NCI-H774 (cell line): ENCODE measurements at places on chromosomes 3 and 15.

DNA sequence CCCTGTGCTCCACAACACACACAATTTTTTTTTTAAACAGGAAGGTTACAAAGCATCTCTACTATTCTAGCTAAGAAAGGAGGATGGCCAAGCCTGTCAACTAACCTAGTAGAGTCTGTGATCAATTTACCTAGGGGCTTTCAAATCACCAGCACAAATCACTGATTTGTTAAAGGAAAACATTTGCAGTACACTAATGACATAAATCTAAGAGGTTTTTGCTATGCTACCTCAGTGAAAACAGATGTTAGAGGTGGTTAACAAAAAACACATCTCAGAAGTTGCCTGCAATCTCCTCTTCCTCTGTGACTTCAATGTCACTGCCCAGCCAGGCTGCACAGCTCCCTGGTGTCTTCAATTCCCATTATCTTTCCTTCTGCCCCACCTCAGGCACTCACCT is 72.0 kb downstream of the RAD18 start:
- no peak for DNase-seq

- no peak for DNase-seq
These were observed 19.1 kb downstream of the TRNT1 start for GRCh38 chr3:3145831-3146230.

GRCh38 chr15:65541231-65541820 is 11.1 kb downstream of the HACD3 start:
- DNase-seq: no peak

- no peak for DNase-seq
These were observed 173.1 kb upstream of the CDIN1 start for GRCh38 chr15:36406366-36406765.

DNA sequence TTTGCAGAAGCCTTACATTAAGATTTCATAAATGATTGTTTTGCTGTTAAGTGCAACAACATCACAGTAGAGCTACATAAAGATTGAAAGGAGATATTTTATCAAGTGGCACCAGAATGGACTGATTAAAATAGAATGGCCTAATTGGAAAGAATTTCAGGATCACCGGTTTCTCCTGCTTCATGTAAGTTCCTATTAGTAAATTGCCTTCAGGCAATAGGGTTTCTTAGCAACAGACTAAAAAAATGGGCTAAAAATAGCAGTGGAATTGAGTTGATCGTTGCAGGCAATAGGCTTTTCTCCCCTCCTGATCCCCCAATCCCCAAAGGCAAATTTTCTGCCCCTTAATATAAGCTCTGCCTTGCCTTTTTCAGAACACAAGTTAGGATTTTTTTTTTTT is 917 bp downstream of the LNP1 start:
- peak; percentile 13 for DNase-seq

DNA sequence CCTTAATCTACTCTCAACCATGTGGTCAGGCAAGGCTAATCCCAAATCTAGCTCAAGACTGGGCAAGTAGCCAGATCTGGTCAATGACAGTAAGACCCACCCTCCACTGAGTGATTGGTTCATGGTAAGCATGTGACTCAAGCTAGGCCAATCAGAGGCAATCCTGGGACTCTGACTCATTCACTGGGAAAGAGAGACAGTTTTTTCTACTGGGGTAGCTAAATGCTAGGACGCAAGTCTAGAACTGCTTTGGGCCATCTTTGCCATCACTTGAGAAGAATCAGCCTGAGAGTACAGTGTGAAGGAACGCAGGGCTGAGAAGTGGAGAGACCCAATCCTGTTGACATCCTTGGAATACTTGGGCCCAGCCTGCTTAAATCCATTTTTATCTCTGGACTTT is 9.4 kb upstream of the RAD18 start:
- no peak for DNase-seq

DNA sequence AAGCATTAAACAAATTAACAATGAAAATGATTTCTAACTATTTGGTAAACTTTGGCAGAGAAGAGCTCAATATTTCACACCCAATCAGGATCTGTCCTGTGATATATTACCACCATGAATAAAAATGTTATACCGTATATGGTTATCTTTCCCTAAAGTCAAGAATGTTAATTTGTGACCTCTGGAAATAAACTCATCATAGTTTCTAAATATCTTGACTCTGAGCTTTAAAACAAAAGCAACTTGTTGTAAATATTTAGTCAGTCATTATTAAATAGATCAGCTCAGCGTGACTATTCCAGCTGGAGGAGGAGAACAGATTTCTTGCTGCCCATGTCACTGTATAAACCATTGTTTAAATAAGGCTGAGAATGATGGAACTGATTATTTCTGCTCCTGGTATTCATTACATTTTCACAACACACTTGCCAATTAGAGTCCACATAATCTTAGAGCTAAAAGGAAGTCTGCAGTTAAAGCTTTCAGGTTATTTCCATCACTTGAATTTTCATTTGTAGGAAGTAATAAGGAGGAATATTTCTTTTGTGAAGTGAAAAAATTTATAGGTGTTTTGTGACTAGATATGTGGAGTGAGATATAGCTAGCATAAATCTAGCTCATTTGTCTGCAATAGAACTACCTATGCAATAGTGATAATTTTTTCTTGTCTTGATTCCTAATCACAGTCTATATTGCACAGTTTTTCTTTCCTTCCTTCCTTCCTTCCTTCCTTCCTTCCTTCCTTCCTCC is 106.5 kb upstream of the P2RY1 start:
- DNase-seq: no peak

- no peak for DNase-seq
These were observed 9.2 kb downstream of the EIF3J start for GRCh38 chr15:44545913-44546802.

GRCh38 chr3:53320697-53321096 is 26.6 kb downstream of the DCP1A start:
- DNase-seq: no peak

- no peak for DNase-seq
These were observed at the start of gene GHRL for GRCh38 chr3:10292505-10293419. GHRL (minus strand) TSS chr3:10292947; CDS start chr3:10290180, 2,767 bp downstream.

DNA sequence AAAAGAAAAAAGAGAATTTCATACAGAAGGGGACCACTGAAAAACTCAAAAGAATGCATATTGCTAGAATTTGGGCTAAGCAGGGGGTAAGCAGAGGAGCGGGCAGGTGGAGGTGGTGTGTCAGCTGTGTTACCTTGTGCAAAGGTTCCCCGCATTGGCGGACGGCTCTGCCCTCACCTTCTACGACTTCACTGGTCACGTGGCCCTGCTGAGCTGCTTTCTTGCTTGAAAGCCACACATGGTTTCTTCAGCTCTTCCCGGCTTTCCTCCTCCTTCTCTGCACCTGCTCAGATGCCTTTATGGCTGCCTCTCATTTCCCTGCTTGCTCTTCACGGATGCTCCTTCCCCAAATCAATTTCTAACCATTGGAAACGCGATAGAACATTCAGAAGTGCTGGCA is 30.5 kb downstream of the FAH start:
- no peak for DNase-seq

- DNase-seq: no peak
These were observed 15.8 kb upstream of the P2RY12 start for GRCh38 chr3:151400341-151400740.

DNA sequence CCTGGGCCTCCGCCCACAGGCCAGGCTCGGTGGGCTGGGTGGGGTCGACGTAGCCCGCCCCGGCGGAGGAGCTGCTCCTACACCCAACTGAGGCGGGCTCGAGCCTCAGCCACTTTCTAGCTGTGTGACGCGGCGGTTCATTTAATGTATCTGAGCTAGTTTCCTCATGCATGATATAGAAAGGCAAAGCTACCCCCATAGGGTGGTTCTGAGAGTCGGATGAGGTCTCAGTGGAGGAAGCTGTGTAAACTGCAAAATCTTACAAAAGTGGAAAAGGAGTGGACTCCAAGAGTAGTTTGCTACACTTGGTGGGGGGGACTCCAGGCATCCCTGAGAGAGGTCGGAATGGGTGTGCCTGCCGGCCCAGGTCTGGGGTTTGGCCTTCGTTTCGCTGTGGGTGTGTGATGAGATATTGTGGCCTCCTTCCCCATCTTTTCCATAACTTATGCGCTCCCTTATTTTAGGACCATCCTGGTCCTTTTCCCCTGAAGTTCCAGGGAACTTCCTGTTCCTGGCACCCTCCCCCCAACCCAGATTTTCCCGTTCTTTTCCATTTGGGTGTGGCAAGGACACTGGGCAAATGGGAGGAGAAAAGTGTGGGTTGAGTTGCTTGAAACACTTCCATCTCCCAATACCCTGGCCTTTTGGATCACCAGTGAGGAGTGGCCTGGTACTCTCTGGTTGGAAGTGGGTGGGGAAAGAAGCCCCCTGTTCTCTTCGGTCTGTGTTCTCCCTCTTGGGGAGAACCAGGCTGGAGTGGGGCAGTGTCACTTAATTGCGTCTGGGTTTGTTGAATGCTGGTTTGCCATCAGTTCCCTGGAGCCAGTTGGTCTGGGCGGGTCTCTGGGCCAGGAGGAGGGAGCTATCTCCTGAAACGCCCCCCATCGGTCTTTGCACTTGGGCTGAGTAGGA is 1.1 kb downstream of the PDIA5 start:
- no peak for DNase-seq

DNA sequence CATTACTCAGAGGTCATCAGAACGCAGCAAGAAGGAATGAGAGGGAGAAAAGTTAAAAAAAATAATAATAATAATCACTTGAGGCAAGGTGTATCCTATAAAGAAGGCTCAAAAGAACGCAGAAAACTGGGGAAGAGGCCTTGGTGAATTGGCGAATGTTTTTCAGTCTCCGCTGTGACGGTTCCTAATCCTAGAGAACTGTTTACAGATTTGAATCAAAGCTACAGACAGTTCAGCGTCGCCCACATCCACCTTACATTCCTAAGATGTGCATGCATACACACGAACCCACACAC is 634 bp downstream of the ZMAT3 start:
- DNase-seq: no peak

DNA sequence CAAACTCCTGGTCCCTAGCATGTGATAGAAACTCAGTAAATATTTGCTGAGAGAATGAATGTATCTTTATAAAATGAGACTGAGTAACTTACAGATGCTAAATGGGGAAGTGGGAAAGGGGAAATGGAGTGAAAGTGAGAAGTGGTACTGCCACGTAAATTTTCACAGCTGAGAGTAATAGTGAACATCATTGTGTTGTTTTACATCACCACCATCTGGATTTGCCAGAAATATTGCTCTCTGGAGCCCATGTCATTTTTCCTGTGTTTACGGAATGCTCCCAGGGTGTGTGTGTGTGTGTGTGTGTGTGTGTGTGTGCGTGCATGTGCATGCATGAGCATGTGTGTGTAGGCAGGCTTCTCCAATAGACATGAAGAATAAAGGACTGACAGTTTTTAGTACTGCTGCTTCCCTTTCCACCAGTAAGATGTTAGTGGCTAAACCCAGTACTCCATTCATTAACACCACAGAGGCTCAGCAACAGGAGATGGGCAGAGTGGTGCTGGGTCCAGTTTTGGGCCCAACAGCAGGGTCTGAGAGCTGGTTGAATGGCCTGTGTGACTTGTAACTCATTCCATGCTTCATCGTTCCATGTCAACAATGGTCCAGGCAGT is 57.3 kb downstream of the DIPK2A start:
- no peak for DNase-seq

DNA sequence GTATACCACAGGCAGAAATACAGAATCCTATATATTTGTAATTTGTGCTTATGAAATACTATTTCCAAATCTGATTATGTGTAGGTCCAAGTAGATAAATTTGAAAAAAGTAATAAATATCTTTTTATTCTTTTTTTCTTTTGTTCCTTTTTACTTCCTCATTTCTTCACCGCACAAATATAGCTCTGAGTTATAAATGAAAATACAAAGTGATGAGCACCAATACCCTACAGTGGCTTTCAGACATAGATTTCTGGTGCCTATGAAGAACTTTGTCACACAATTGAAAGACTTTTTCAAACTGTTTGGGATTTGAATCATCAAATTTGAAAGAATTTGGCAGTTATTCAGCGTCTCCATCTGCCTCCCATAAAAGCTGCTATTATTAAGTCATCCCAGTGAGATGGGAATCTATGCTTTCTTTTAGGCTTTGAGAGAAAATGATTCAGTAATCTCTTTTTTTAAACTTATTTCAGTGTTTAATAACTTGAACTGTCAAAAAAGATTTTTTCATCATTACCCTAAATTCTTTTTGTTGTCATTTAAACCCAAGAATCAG is 363.6 kb upstream of the GOLIM4 start:
- DNase-seq: no peak

DNA sequence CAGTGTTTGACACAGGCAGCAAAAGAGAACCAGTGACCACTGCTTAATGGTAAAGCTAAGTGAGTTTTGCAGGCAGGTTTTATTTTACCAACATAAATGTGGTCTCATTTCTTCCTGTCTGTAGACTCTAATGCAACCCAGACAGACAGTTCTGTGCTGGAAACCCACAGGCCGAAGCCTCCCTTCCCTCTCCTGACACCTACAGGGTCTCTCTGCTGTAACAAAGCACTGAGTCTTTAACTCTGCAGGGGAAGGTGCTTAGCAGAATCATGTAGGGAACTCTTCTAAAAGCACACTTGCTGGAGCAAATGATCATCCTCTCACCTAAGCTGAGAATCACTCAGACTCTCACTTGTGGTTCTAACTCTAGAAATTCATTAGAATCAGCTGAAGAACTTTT is 200.3 kb downstream of the KBTBD8 start:
- no peak for DNase-seq

DNA sequence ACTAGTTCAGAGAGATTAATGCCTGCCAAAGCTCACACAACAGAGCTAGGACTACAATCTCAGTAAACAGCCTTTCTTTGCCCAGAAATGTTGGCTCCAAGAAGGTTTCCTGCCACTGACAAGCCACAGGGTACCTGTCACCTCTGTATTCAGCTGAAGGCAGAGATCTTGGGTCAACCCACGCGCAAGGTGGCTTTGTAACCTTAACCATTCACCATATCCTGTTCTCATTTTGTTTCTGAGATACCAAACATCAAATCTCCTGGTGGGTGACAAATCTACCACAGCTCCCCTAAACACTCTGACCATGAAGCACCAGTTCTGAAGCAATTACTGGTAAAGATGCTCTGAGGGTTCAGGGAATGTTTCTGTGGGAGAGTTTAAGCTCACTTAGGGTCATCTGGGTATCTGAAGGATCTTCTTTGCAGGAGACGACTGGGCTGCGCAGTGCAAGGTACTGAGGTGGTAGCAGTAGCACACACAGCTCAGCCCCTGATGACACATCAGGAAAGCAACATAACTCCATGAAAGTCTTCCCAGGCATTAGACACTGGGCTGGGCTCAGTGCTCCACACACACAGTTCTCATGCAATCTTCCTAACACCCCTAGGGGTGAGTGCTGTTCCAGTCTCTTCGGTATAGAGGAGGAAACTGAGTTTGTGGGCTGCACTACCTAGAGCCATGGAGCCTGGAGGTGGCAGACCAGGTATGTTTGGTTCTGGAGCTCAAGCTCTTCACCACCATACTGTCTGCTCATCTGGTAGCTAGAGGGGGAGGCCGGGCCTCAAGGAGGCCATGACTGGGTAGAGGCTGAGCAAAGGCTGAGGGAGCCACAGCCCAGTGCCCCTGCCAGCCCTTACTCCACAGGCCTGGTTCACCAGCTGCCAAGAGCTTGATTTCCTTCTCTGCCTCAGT is 7.7 kb downstream of the CXCR6 start:
- DNase-seq: no peak

GRCh38 chr15:47292638-47293190 is 424.6 kb upstream of the SEMA6D start:
- no peak for DNase-seq
